Breast epithelium (tissue), 4 donors: ENCODE measurements at places on chromosomes 6 and 20.

- H3K36me3 ChIP-seq: no peaks in the 10 kb centered on the region
- H3K27me3 ChIP-seq: no peaks in the 10 kb centered on the region
- no peak overlapping the region for H3K4me3 ChIP-seq
- DNase-seq: no peak
Measured at GRCh38 chr6:141540207-141540606, 592.5 kb upstream of the GJE1 start.

- H3K27ac ChIP-seq: peak overlapping the region; percentile 55
- no peaks in the 10 kb centered on the region for H3K4me1 ChIP-seq
- no peak for DNase-seq
- H3K4me3 ChIP-seq: no peak overlapping the region
Measured at GRCh38 chr6:18362058-18362561, 25.0 kb upstream of the RNF144B start.

- no peak overlapping the region for H3K27ac ChIP-seq
- H3K4me1 ChIP-seq: no peaks in the 10 kb centered on the region
- H3K36me3 ChIP-seq: no peaks in the 10 kb centered on the region
- no peaks in the 10 kb centered on the region for H3K27me3 ChIP-seq
Measured at GRCh38 chr20:47102629-47103028, 208.0 kb downstream of the EYA2 start.

DNA sequence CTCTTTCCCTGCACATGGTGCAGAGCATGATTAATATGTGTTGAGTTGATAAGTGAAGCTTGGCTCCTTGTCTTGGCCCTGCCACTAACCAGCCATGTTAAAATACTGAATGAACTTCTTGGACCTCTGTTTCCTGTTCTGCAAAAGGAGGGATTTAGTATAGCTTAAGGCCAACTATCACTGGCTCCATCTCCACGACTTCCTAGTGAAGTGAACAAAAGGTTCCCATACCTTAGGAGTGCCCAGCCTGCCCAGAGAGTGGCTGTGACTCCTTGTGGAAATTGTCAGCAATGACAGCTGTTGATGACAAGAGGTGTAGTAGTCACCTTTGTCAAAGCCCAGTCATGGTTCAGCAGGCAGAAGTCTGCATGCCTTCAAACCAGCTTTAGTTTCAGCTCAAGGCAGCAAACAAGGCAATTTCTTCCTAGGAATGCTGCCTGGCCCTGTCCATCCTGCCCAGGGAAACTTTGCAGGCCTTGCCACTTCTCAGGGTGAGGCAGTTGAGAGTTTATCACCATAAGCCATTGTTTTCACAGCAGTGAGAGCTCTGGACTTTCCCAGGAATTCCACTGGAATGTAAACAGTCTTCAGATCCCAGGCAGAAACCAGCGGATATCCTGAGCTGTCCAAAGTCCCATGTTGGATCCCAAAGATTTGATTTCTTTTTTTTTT is 169.7 kb upstream of the TNFAIP3 start:
- no peaks in the 10 kb centered on the region for H3K36me3 ChIP-seq
- no peak overlapping the region for H3K4me3 ChIP-seq
- no peak overlapping the region for H3K27ac ChIP-seq
- no peaks in the 10 kb centered on the region for H3K27me3 ChIP-seq

DNA sequence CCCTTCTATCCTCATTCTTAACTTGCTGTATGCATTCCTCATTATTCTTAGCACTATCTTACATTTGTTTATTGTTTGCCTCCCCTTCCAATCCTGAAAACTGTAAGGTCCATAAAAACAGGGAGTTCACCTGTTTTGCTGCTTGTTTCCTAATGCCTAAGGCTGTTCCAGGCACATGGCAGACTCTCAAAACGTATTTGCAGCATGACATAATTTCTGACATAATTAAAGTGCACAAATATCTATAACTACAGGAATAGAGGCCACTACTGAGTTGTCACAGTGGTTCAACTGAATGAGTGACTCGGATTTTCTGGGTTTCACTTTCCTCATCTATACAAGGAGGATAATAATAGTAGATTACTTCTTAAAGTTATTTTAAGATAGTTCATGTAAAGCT is 83.0 kb downstream of the HFE start:
- H3K27me3 ChIP-seq: no peaks in the 10 kb centered on the region
- no peaks in the 10 kb centered on the region for H3K36me3 ChIP-seq
- no peak overlapping the region for H3K4me3 ChIP-seq

DNA sequence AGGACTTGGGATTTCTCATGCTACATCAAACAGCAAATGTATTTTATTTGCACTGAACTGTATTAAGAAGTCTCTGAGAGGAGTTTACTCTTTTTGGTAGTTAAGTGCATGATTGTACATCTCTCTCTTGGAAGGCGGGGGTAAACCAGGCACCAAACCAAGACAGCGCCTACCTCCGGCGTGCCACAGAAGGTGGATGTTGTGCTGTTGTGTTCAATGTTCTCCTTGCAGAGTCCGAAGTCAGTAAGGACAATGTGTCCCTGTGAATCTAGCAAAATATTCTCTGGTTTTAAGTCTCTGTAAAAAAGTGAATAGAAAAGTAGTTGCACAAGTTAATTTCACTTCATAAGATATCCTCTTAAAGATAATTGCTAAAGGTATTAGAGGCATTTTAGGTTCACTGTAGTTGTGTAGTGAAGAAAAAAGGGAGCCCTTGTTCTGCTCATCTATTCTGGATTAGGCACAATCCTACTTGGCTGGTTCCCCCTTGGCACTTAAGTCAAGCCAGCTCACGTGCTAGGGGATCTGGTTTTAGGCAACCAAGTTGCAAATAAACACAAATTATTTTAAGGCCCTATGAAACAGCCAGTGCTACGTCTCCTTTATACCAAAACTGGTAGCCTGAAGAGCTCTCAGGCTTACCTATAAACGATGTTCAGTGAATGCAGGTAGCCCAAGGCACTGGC is 119.7 kb upstream of the SLC2A12 start:
- H3K4me1 ChIP-seq: peaks cover 6% of the 10 kb centered on the region
- H3K27me3 ChIP-seq: no peaks in the 10 kb centered on the region
- H3K36me3 ChIP-seq: peaks cover 8% of the 10 kb centered on the region
- H3K4me3 ChIP-seq: peak overlapping the region; percentile 93
- H3K27ac ChIP-seq: peak overlapping the region; percentile 33

DNA sequence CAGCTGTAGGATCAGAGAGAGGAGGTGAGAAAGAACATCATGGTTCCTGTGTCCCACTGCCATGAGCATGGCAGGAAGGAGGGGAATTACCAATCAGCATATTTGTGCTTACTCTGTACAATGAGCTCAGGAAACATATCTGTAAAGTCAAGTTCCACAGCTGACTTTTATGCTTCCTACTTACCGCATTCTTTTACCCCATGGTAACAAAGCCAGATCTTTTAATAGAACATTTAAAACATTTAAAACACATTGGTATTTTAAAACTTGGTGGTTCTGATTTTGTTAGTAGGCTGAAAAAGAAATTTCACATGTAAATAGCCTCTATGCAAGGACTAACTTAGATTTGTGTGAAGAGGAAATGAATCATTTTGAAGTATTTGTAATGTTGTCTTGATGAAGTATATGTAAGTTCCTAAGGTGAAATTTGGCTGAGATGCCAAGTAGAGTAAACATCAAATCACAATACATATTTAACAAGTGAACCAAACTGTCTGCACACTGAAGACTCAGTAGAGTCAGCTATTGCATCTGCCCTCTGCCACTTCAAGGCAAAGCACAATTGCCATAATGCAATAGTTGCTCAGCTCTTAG is 114.7 kb downstream of the GJA10 start:
- no peak for DNase-seq
- H3K36me3 ChIP-seq: no peaks in the 10 kb centered on the region
- no peaks in the 10 kb centered on the region for H3K4me1 ChIP-seq
- H3K4me3 ChIP-seq: no peak overlapping the region
- H3K27me3 ChIP-seq: no peaks in the 10 kb centered on the region

GRCh38 chr6:71083308-71083820 is 126.5 kb upstream of the B3GAT2 start:
- no peaks in the 10 kb centered on the region for H3K27me3 ChIP-seq
- no peak overlapping the region for H3K27ac ChIP-seq
- no peaks in the 10 kb centered on the region for H3K4me1 ChIP-seq
- no peak overlapping the region for H3K4me3 ChIP-seq
- H3K36me3 ChIP-seq: no peaks in the 10 kb centered on the region
- DNase-seq: no peak

DNA sequence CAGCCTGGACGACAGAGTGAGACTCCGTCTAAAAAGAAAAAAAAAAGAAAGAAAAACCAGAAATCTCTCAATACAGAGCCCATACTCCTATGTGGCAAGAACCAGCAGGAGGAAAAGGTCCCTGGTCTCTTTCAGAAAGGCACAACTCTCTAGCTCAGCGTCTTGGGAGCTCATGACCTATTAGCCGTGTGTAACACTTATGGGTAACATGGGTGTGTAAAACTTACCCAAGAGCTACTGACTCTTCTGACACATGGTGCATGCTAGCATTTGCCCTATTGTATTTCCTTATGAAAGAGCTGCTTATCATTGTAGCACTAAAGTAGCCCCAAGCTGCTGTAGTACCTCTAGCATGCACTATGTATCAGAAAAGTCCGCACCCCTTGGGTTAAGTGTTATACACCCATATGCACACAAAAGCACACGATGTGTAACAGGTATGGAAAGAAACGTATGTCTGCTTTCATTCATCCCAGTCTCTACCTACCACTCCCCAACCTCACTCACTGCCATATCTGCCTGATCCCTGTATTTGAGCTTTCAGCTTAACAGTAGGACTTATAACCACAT is 85.4 kb downstream of the ZMYND8 start:
- H3K4me1 ChIP-seq: peaks cover 14% of the 10 kb centered on the region
- no peaks in the 10 kb centered on the region for H3K27me3 ChIP-seq
- H3K27ac ChIP-seq: peak overlapping the region; percentile 38

GRCh38 chr6:101398716-101399615 is 5.5 kb downstream of the GRIK2 start:
- DNase-seq: no peak
- no peak overlapping the region for H3K27ac ChIP-seq
- H3K4me3 ChIP-seq: no peak overlapping the region

- H3K27me3 ChIP-seq: no peaks in the 10 kb centered on the region
- H3K27ac ChIP-seq: no peak overlapping the region
- H3K4me3 ChIP-seq: no peak overlapping the region
- no peak for DNase-seq
- no peaks in the 10 kb centered on the region for H3K4me1 ChIP-seq
- no peaks in the 10 kb centered on the region for H3K36me3 ChIP-seq
Measured at GRCh38 chr20:37564388-37565133, 36.9 kb upstream of the BLCAP start.

DNA sequence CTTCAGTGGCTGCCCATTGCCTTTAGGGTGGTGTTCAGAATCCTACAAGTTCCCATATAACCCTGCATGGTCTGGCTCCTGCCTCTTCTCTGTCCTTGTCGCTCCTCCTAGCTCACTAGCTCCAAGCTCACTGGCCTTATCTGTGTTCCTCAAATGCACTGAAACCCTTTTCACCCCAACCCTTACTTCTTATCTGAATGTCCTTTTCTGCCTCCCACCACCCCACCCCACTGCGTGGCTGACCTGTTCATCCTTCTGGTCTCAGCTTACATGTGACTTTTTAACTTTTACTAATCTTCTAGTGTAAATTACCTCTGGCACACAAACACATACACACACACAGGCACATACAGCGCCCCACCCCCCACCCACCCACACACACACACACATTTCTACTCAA is 41.0 kb upstream of the GLP1R start:
- H3K4me3 ChIP-seq: no peak overlapping the region
- DNase-seq: no peak
- no peaks in the 10 kb centered on the region for H3K27me3 ChIP-seq
- no peak overlapping the region for H3K27ac ChIP-seq

- no peak overlapping the region for H3K27ac ChIP-seq
- H3K4me3 ChIP-seq: no peak overlapping the region
- DNase-seq: no peak
- H3K36me3 ChIP-seq: no peaks in the 10 kb centered on the region
Measured at GRCh38 chr6:147826698-147827097, 318.2 kb downstream of the SAMD5 start.

- no peaks in the 10 kb centered on the region for H3K27me3 ChIP-seq
- DNase-seq: no peak
- H3K4me1 ChIP-seq: no peaks in the 10 kb centered on the region
- H3K4me3 ChIP-seq: no peak overlapping the region
- H3K27ac ChIP-seq: no peak overlapping the region
Measured at GRCh38 chr20:52305024-52305645, 113.6 kb upstream of the ZFP64 start.

DNA sequence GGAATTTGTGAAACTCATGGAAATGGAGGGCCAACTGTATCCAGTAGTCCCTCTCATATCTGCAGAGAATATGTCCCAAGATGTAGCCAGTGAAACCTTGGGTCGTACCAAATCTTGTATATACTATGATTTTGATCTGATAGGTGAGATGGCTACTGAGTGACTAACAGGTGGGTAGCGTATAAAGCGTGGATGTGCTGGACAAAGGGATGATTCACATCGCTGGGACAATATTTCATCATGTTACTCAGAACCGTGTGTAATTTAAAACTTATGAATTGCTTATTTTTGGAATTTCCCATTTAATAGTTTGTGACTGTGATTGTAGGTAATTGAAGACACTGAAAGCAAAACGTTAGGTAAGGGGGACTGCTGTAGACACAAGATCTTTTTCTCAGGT is 144.1 kb downstream of the SMAP1 start:
- DNase-seq: no peak
- no peak overlapping the region for H3K4me3 ChIP-seq
- H3K27ac ChIP-seq: no peak overlapping the region
- no peaks in the 10 kb centered on the region for H3K36me3 ChIP-seq
- H3K27me3 ChIP-seq: no peaks in the 10 kb centered on the region

GRCh38 chr6:131159578-131159977 is 24.3 kb downstream of the AKAP7 start:
- no peaks in the 10 kb centered on the region for H3K4me1 ChIP-seq
- H3K4me3 ChIP-seq: no peak overlapping the region
- no peaks in the 10 kb centered on the region for H3K27me3 ChIP-seq
- H3K36me3 ChIP-seq: no peaks in the 10 kb centered on the region
- DNase-seq: no peak

DNA sequence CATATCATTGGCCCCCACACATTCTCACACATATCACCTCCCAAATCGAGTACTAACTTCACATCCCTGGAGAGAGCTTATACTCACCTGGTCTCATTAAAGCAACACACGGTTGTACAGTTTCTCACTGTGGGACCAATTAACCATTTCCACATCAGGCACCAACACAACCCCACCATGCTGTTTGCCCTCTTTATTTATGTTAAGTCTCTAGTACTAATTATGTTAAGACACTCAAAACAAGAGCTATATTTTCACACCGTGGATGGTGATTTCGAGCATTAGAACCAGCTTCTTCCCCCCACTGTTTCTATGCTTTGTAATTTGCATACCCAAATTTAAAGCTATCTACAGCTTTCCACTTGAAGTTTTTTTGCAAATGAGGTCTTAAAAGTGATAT is 6.3 kb downstream of the SCML4 start:
- no peak for DNase-seq
- no peaks in the 10 kb centered on the region for H3K36me3 ChIP-seq
- no peaks in the 10 kb centered on the region for H3K27me3 ChIP-seq
- H3K4me3 ChIP-seq: no peak overlapping the region
- no peaks in the 10 kb centered on the region for H3K4me1 ChIP-seq

- no peaks in the 10 kb centered on the region for H3K27me3 ChIP-seq
- no peak overlapping the region for H3K4me3 ChIP-seq
- H3K27ac ChIP-seq: no peak overlapping the region
- no peaks in the 10 kb centered on the region for H3K4me1 ChIP-seq
- no peaks in the 10 kb centered on the region for H3K36me3 ChIP-seq
- no peak for DNase-seq
Measured at GRCh38 chr20:2762578-2763131, 37.8 kb downstream of the CPXM1 start.

- no peaks in the 10 kb centered on the region for H3K27me3 ChIP-seq
- H3K27ac ChIP-seq: no peak overlapping the region
- H3K4me1 ChIP-seq: no peaks in the 10 kb centered on the region
- H3K36me3 ChIP-seq: no peaks in the 10 kb centered on the region
Measured at GRCh38 chr6:158711264-158711663, 61.4 kb downstream of the SYTL3 start.
